ENCODE measurements at places on chromosomes 3 and 15.

DNA sequence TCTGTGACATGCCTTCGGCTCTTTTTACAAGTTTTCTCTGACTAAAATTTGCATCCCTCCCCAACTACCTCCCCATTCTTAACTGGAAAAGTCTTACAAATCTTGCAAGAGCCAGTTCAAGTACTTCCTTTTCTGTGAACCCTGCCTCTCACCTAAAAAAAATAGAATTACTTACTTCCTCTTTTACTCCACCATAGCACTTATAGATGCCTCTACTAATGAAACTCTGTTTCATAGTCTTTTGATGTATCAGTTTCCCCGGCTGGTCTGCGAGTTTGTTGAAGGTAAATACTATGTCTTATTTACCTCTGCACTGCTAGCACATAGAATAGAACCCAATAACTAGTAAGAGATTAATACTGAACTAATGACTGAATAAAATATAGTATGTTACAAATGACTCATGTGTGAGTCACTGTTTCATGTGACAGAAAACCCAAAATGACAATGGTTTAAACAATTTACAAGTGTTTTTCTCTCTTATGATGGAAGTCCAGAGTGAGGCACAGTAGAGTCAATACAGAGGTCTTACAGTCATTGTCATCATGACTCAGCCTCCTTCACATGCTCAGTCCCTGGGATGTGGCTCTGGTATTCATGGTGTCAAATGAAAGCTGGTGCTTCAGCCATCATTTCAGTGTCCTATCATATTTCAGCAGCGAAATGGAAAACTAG is 393.5 kb downstream of the RSL24D1 start:
- DNase-seq: peak; percentile 92

DNA sequence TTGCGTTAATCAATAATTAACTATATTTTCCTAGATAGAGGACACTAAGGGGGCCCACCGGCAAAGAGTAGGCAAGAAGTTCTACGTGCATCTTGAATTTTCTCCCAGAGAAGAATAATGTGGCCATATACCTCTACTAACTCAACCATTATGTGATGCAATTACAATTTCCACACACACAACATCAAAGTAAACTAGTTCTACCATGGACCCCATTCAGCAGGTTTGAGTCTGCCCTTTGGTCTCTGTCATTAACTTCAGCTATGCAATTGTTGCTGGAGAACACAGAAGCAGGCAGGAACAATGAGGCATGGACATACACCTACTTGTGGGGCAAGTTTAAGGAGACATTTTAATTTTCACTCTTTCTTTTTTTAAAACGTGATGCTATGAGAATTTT is 705.9 kb downstream of the PDCD6IP start:
- no peak for DNase-seq

DNA sequence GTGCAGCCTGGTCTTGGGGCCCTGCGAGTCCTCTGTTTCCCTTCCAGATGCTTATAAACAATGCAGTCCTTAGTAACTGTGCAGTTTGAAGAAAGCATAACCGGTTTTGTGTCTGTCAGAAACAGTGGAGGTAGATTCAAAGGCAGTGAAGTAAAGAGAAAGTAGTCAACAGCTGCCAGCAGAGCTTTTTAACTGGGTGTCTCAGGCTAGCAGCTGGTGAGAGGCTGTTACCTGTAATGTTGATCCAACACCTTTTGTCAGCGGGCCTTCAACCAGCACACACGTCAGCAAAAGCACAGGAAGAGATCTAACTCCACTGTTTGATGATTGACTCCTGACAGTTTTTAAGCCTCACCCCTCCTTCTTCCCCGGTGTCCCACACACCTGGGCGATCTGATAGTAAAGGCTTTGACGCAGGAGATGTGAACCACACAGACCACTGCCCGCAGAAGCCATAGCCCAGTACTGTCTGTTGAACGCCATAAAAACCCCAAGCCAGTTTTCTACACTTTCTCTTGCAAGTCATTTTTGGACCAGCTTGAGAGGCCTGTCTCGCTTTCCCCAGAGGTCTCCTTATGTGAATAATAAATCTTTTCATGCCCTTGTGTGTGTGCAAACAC is 178.0 kb downstream of the FMN1 start:
- DNase-seq: no peak

GRCh38 chr15:84648539-84648938 is 5.5 kb downstream of the WDR73 start:
- DNase-seq: peak; percentile 34

DNA sequence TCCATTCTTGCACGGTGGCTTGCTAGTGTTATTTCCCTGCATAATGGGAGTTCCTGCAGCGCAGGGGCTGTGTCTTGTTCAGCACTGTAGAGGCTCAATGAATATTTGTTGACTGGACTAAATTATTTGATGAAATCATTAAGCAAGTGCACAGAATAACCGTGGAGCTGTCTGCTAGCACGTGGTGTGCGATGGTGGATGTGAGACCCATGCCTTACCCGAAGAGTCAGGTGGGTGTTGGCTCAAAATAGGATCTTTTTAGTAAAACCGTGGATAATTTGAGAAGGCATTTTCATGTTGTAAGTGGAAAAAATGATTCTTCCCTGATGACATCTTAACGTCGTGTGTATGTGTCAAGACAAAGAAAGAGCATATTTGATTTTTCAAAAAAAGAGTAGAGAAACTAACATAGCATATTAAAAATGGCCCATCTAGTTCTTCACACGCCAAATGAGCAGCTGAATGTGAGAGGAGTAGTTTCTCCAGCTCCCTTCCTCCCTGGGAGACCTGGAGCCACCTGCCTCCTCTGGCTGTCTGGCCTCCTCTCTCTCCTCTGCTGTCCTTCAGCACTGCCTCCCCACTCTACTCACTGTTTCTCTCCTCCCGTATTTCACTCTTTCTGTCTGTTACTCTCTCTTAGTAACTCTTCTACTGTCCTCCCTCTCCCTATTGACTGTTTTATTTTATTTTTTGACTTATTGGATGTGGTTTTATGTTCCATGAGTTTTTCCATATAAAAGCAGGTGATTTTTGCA is 6.3 kb downstream of the FAM81A start:
- no peak for DNase-seq

DNA sequence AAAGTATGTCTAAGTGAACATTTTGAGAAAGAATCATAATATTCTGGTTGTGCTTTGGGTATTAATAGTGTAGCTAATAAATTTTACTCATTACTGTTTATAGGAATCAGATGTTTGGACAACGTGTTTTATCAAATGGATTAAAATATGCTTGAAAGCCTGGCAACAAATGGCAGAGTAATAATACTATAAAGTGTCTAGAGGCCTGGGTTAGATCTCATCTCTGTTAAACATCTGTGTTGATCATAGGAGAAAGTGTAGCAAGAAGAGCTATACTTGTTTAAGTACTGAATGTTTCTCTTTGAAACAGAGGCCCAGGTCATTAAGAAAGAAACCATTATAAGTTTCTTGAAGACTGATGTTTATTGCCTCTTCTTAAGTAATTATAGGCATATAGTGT is 30.5 kb downstream of the VPS8 start:
- no peak for DNase-seq

DNA sequence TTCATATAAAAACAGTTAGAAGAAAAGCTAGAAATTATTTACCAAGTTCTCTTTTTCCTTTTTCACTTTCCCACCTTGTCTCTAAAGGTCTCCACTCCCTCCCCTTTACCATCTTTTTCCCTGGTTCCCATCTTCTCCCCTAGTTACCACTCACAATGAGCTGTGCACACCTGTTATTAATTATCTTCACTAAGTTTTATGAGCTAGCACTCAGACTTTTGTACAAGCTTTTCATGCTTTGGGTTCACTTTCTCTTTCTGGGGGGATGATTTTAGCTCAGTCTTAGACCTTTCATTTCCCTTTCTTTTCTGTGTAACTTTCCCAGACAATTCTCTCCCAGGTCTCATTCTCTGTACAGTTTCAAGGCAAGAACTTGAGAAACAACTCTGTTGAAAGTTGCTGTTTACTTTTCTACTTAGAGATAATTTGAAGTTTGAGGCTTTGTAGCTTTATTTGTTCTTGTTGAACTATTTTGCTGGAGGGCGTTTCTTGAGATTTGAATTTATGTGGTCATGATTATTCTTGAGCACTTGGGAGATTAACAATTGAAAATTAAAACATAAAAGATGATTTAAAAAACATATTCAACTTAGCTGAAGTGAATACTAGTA is 24.0 kb upstream of the AADAC start:
- no peak for DNase-seq

DNA sequence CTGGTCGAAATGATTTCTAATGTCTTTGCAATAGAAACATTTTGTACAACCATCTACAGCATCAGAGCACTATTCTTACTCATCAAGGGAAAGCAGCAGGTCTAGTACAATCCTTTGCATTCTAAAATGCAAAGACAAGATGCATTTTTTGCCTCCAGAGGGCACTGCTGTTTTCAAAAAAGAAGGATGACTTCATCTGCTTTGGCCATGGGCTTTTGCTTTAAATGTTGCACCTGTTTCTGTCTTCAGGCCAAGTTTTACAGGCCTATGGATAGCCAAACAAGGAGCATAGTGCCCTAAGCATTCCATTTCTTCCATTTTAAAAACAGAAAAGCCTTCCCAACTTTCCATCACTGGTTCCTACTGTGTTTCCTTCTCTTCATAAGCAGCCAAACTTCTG is 3.4 kb downstream of the PARP9 start:
- DNase-seq: peak; percentile 56

DNA sequence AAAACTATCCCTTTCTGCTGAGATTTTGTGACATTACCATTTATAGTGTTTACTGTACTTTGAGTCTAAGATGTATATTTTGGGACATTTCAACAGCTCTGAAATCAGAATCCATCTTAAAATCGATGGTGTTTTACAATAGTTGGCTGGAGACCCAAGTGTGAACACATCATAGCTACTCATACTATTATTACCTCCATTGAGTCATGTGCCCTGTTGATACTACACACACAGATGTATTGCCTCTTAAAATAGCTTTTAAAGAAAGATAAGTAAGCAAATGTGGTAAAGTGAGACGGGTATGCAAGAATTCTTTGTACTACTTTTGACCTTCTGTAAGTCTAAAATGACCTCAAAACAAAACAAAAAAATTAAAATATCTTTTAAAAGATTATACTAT is 6.7 kb downstream of the LMOD3 start:
- no peak for DNase-seq

DNA sequence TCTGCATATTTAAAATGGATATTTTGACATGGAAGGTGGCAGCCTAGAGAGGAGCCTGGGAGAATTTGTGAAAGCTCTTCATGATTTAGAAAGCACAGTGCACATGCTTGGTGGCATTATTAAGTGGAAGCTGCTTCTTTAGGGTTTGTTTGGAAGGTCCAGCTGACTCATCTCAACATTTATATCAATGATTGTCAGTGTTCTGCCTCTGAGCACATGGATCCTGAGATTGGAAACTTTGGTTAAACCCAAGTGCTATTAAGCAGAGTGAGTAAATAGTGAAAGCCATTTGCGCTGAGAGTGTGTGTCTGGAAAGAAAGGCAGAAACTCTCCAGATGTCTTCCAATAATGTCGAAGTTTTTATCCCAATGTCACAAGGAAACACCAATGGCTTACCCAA is 7.4 kb downstream of the NOX5 start:
- DNase-seq: no peak

DNA sequence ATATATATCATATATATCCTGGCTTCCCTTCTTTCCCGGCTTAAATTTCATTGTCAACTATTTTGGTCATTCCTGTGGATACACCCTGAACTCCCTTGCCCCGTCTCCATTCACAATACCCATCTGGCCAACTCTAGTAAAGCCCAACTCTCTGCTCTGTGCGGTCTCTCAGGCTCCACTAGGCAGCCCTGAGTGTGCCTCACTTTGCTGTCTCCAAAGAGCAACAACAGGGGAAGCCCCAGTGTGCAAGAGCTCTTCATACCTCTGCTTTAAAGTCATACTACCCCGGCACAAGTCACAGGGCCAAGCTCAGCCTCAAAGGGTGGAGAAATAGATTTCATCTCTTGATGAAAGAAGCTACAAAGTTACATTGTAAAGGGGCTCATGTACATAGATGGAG is 18.9 kb upstream of the FEM1B start:
- no peak for DNase-seq

DNA sequence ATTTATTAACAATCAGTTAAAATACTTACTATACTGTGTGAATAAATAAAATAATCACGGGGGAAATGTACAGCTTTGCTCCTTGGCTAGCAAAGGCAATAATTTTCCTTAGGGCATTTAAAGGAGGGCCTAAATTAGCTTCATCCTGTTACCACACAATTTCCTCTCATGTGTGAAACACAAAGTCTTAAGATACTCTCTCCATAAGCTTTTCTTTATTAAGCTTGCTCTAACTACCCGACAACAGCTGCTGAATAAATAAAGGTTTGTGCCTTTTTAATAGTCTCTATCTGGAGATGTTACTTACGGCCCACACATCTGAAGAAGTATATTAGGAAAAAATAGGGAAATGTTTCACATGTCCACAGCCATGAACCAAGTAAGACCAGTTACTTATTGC is 29.7 kb downstream of the ZNF106 start:
- no peak for DNase-seq

DNA sequence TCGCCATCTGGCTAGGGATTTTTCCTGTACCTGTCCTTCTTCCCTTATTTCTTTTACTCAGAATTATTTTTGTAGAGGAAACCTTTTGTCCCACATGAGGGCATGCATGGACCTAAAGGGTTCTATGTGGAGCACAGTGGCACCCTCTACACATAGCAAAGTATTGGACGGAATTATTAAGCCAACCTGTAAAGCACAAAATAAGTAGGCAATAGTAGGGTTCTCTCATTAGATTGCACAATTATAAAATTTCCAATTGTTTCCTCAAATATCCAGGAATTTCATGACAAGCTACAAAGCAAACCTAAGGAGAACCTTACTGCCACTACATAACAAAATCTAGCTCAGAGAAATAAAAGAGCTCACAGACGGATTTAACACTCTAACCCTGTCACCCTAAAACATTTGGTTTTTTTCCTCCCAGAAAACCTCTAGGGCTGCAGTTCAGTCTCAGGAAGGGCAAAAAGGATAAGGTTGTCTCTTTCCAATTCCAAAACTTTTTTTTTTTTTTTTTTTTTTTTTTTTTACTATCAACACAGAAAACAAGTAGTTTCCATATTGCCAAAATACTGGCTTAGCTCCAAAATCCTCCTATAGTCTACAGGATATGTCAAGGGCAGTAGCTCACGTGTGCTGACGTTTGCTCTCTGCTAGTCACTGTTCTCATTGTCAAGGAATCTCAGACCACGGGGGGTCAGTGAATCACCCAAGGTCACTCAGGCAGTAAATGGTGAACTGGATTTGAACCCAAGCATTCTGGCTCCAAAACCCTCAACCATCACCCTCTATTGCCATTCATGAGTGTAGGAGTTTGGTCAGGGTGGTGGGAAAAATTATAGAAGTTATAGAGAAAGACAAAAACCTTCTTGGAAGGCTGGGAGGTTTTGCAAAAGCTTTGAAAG is 52.3 kb downstream of the NCEH1 start:
- no peak for DNase-seq

GRCh38 chr3:78804251-78805037 is 963.4 kb downstream of the ROBO1 start:
- DNase-seq: no peak

- no peak for DNase-seq
Observed at GRCh38 chr3:186997473-186997939, 67.2 kb downstream of the ST6GAL1 start.

GRCh38 chr15:72809329-72809728 is 25.8 kb upstream of the ADPGK start:
- peak; percentile 68 for DNase-seq
